Activated naive CD4-positive, alpha-beta T cell (primary cell): ENCODE measurements at places on chromosomes 4 and X.

DNA sequence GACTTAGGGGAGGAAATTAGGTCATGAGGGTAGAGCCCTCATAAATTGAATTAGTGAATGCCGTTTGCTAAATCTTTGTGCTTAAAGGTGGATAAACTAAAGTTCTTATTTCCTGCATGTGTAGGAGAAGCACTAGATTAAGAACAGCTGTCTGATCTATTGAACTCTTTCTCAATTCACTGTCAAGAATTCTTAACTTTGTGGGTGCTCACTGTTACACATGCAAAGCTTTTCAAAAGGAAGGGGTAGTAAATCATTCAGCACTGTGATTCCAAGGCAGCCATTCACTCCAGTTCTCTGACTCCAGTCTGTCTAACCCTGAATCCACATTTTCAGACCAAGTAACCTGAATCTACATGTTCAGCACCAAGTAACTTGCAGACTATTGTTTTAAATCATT lies 1520.1 kb downstream of the PCDH18 start:
- DNase-seq, result no peak

GRCh38 chr4:39043861-39044363 lies 11.7 kb upstream of the TMEM156 start:
- DNase-seq, result no peak

- DNase-seq, result no peak
These were observed 19.5 kb upstream of the CRLF2 start for GRCh38 chrX:1231850-1232465.

GRCh38 chrX:16785247-16786138 lies 773 bp upstream of the TXLNG start:
- DNase-seq, result no peak

DNA sequence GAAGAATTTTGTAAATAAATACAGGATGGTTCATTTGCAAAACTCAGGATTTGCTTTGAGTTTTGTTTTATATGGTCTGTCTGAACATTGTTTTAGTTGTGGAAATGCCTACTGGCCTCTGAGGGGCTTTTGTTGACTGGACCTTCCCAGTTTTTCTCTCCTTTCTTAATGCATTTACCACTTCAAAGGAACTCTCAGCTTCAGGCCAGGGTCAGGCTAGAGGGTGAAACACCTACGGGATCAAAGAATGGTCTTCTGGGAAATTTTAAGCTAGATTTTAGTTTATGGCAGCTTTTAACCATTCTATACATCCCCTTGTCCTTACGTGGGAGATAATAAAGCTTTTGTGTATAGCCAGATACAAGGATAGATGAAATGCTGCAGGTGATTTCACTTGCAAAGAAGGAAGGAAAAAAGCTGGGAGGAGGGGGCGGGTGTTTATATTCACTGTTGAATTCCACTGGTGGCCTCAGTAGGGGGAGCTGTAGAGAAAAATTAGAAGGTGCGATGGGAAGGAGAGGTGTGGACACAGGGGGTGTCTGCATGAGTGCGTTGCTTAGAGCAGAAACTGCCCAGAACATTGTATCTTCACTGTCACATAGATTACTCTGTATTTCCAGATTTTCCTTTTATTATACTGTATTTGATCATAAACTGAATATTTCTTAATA lies 151.8 kb downstream of the TSPAN5 start:
- no peak for DNase-seq

- no peak for DNase-seq
These were observed 469.0 kb upstream of the MAGEB2 start for GRCh38 chrX:29746326-29746725.

DNA sequence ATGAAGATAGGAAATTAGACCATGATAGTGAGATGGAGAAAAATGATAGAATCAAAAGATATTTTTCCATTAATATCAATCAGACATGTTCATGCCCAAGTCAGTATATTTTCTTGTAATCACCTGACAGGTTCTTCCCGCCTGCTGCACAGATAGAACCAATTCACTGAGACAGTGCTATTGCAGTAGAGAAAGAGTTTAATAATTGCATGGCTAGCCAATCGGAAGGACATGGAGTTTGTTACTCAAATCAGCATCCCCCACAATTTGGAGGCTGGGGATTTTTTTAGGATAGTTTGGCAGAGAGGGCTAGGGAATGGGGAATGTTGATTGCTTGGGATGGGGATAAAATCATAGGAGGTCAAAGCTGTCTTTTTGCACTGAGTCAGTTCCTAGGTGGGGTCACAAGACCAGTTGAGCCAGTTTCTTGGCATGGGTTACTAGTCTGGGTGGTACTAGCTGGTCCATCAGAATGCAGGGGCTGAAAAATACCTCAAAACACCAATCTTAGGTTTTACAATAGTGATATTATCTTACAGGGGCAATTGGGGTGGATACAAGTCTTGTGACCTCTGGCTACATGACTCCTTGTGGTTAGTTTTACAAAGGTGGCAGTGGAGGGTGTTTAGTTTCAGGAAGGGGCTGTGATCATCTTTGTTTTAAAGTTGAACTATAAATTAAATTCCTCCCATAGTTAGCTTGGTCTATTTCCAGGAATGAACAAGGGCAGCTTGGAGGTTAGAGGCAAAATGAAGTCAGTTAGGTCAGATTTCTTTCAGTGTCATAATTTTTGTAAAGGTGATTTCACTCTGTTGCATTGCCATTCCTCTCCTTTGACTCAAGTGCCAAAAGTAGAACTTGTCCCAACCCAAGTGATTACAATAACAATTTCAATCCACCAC lies 100.3 kb upstream of the PDE5A start:
- no peak for DNase-seq

DNA sequence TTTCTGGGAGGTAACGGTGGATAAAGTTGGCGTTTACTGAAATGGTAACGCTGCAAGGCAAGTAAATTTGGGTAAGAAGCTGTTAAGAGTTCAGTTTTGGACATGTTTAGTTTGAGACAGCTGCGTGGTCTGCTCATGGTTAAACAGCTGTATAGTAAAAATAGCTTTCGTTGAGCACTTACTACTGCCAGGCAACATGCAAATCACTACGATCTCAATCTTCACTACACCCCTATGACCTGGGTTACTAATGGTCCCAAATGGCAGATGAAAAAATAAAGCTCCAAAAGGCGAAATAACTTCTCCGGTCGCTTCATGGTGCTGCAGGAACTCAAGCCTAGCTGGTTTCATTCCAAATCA lies 22.2 kb downstream of the FABP2 start:
- no peak for DNase-seq

DNA sequence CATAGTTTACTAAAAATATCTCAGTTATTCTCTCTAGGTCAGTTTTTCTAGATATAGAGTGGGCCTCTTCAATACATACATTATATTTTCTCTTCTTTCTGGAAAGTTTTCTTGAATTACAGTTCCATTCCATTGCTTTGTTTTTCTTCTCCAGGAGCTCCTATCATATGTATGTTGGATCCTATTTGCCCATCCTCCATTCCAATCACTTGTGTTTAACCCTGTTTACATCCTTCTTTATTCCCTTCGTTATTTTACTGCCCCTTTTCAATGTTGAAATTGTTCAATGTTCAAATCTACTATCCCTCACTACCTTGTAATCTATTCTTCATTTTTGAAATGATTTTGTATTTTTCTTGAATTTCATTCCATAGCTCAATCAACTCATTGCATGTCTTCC lies 97.4 kb downstream of the IRF2 start:
- DNase-seq, result no peak

- no peak for DNase-seq
These were observed 119.4 kb downstream of the AKAP4 start for GRCh38 chrX:50081282-50081889.

DNA sequence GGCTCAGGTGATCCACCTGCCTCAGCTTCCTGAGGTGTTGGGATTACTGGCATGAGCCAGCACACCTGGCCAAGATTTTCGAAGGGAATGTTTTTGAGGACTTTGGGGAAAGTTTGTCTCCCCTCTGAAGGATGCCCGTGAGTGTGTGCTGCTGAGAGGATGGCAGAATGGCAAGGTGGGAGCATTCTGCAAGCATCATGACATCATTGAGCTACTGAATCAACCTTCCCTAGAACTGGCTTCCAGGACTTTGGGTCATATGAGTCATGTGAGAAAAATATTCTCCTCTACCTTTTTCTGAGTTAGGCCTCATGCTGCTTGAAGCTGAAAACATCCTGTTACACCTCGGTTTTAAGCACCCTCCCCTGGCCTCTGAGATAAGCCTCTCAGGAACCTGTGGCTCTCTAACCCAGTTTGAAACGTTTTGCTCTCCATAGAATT lies 31.0 kb downstream of the TMEM131L start:
- DNase-seq, result no peak

- DNase-seq, result no peak
These were observed at the start of gene UBL4A for GRCh38 chrX:154486396-154487207. UBL4A (minus strand) TSS chrX:154486615; CDS start chrX:154486584, 31 bp downstream.

DNA sequence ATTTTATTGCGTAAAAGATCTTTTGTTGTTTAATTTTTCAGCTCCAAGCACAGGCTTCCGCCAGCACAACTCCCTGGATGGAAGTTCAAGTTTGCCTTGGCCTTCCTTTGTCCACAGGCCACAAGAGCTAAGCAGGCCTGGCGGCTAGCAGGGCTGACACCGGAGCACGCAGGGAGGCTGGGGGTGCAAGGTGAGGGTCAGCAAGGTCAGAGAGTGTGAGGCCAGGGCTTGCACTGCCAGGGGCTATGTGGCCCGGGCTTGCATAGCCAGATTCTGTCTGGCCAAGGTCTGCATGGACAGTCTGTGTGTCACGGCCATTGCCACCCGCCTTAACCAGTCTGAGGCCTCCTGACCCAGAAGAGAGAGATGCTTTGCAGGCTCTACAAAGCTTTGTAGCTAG lies 123.9 kb downstream of the BCOR start:
- DNase-seq, result no peak

DNA sequence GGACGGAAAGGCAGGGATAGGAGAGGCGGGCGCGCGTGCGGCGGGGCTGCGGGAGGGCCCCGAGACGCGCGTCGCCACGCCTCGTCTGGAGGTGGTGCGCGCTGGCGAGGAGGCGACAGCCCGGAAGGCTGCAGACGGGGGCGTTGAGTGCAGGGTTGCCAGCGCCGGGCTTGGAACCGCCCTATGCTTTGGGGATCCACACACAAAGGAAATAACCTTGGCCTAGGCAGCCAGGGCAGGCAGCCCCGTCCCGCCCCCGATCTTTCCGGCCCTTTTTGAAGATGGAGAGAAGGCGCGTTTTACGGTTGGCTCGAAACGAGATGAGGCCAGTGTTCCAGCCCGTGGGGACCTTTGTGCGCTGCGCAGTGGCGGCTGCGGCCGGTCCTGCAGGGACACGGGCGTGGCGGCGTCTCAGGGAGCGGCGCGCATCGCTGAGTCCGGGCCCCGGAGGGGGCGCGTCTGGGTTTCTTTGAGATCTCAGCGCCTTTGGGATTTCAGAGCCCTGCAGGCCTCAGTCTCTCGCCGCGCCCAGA lies 50.8 kb upstream of the TRIM2 start:
- DNase-seq, result peak; percentile 66
